ENCODE measurements at places on chromosomes 5 and 9.

GRCh38 chr5:165370794-165371193, 1865.4 kb downstream of the MAT2B start:
- DNase-seq: no peak

DNA sequence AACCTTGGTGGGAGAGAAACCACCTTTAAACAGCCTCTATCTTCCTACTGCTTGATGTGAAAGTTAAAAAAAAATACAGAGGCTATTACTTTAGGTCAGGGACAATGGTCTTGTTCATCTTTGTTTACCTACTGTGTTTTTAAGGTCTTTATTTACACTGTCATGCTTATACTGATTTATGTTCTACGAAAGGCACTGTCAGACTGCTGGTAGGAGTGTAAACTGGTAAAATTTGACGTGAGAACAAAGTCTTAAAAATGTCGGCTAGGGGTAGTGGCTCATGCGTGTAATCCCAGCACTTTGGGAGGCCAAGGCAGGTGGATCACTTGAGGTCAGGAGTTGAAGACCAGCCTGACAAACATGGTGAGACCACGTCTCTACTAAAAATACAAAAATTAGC, 42.1 kb upstream of the ELOVL7 start:
- DNase-seq: no peak

DNA sequence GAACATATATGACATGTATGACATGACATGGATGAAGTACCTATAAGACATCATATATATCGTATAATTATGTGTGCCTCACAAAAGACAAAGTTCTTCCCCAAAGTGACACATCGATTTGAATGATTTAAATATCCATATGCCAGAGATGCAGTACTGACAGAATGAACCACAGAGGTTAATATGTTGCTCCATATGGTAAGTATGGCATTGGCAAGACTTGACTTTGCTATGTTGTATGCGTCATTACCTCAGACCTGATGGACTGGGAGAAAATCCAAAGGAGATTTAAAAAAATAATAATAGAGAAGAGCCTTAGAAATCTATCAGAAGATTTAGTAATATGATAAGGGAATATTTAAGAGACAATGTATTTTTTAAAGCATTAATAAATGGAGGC, 263.2 kb downstream of the PJA2 start:
- no peak for DNase-seq

DNA sequence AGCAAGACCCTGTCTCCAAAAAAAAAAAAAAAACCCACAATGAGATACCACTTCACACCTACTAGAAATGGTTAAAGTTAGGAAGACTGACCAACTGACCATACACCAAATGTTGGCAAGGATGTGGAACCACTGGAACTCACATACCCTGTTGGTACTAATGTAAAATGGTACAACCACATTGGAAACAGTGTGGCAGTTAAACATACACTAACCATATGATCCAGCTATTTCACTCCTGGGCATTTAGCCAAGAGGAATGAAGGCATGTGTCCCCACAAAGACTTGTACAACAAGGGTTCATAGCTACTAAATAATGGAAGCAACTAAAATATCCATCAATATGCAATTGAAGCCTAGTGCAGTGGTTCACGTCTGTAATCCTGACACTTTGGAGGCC, 21.3 kb downstream of the NAIF1 start:
- no peak for DNase-seq

- DNase-seq: no peak
Observed at GRCh38 chr5:140181525-140181924, 6.5 kb downstream of the CYSTM1 start.

DNA sequence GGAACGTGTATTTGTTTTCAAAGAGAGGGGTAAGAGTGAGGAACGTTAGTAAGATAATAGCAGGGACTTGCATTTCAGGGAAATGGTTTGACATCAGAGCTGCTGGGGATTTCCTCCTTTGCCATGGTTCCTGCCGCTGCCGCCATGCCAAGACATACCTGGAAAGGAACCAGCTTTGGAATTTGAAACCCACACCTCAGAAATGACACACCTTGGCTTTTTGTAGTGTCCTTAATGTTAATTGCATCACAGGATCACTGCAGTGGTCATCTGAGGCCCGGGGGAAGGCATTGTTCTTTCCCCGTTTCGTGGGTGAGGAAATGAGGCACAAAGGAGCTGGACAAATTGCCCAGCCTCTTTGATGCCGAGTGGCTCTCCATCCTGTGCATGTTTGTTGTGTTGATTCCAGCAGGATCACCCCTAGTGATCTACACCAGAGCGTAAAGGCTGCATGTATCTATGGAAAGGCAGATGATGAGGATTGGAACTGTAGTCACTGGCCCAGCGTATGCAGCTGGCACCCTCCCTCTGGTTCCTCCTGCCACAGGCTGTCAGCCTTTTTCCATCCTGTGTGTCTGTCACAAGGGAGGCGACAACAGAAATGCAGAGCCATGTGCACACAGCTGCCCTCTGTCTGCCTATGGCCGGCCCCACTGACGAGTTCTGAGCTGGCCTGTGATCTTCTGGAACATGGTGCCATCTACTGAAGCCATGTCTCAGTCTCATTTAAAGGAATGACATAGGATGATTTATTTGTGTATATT, 37.8 kb downstream of the SLC46A2 start:
- DNase-seq: no peak

- DNase-seq: no peak
Observed at GRCh38 chr9:11546231-11546630, 933.4 kb upstream of the PTPRD start.

GRCh38 chr9:94692601-94693000, 33.9 kb upstream of the AOPEP start:
- no peak for DNase-seq

GRCh38 chr9:83299094-83299493, 236.2 kb upstream of the RASEF start:
- no peak for DNase-seq

GRCh38 chr5:103452089-103452488, 110.5 kb downstream of the NUDT12 start:
- DNase-seq: no peak

DNA sequence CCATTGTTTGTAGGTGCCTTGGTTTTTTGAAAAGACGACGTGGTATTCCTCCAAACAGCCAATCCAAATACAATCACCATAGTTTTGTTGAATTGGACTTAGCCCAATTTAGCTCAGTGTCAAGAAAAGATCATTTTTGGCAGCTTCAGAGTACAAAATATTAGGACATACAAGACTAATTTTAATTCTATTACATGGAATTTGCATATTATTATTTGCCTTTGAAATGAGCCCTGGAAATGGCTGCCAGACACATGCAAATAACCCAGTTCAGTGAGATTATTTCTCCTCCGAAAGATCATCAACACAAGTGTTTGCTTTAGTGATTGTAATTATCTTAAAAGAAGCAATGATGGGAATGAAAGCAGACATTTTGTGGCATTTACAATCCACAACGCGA, 89.3 kb downstream of the PLK2 start:
- no peak for DNase-seq

DNA sequence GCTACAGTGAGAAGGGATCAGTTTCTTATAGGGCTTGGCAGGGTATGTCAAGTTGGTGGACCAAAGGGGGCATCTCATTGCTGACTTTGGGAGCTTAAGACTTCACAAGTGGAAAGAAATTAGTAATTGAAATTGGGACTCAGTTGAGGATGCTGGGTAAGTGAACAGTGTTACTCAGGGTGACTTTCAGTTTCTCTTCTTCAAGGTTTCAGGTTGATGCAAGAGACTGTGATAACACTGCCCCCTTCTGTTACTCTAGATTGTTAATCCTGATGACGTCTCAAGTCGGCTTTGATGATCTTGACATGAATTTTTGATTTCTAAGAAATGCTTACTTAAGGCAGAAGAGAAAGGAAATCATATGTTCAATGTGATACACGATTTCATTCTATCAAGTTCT, 21.3 kb downstream of the KCTD16 start:
- peak; percentile 84 for DNase-seq

- DNase-seq: no peak
Observed at GRCh38 chr5:5066276-5067186, 73.6 kb upstream of the ADAMTS16 start.

GRCh38 chr5:116953251-116953930, 378.8 kb upstream of the SEMA6A start:
- DNase-seq: no peak

DNA sequence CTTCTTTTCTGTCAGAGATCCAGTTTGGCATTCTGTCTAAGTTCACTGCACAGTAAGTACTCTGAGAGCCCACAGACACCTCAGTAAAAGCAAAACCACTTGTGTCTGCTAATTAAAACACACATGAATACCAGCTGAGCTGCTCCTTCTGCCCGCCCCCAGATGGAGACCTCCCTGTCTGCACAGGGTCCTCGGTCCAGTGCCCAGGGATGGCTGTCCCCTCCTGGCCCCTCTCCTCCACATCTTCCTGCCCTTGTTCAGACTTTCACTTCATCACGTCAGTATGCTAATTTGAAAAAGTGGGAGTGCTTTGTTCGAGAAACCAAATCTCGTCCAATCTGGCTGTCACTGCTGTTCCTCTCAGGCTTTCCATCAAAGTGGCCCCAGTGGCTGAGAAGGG, 43.5 kb downstream of the LIX1 start:
- DNase-seq: no peak

DNA sequence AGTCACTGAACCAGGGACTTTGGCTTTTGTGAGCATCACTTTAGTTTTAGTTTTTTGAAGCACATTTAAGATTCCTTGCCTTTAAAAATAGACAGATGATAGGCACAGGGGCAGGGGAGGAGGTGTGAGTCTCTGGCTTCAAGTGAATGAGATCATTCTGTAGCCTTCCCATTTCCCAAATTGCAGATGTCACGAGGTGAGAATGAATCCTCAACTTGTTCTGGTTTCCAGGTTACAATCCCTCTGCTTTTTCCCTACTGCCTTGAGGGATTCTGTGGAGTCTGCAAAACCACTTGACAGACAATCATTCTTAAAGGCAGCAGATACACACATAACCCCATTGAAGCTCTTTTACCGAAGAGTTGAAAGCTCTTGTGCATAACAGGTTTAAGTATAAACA, 332.4 kb downstream of the DMAC1 start:
- DNase-seq: no peak

DNA sequence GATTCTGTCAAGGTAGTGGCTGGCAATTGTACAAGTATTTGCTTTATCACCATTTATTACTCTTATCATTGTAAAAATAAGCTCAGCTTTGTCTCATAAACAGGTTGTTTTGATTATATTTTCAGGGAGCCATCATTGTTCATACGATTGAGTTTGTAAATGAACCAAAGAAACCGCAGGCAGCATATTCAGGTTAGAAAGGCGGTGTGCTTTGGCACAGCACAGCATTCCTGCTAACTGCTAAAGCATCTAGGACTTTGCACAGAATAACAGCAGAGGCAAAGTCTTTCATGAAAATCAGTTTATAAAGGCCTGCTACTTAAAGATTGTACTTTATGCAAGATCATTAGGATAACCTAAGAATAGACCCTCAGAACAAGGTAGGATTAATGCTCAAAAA, 281.5 kb upstream of the SLC24A2 start:
- no peak for DNase-seq

- DNase-seq: no peak
Observed at GRCh38 chr5:42929871-42930270, 110.2 kb downstream of the ANXA2R start.

All from glomerular endothelial cell (primary cell).